ENCODE measurements at places on chromosomes 3 and 15. TPM values are rescaled to one million over a fixed set of nuclear protein-coding genes. Genes with fewer than 3 reads are reported as not detected.
A peak's percentile ranks its signal among the peaks of the same experiment; 100 is the strongest.

GRCh38 chr15:81809543-81809942, 236.3 kb downstream of the MEX3B start:
- no peak for ATAC-seq

DNA sequence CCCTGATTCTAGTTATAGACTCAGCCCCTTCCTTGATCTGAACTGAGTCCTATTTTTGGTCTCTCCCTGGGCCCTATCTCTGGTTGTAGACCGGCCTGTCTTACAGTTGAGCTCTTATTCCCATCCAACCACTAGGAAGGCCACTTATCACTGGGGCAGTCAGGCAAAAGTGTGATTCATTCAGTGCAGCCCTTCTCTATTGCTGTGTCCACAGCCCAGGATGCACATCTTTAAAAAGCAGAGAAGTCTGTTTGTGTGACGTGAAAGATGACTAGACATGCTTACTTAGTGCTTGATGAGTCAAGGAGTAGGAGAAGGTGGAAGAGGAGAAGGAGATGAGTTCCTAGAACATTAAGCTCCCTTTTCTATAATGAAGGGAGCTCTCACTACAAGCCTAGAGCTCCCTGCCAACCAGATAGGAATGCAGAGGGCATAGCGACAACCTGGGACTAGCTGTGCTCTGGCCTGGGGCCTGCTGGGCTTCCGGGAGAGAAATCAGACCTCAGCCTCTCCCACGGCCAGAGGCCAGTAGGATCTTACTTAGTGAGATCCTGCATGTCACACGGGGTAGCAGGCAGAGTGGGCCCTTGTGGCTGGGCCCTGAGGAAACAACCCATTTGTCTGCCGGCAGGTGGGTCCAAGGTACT, 25.7 kb downstream of the INSYN1 start:
- peak; percentile 73 for ATAC-seq

DNA sequence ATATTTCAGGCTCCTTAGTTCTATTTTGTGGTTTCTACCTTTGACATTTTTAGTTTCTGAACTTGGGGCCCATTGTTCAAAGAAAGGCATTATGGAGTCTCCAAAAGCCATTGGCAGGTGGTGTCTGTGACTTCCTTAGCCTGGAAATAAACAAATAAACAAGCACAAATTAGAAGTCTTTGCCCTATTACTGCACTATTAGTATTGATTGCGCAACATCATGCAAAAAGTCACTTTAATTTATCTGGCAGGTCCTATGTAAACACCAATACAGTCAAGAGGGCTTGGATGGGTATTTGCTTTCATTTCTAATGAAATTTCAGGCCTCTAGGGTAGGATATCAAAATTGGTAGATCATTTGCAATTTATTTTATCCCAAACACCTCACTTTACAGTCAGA, 85.6 kb downstream of the LPP start:
- no peak for ATAC-seq

TMEM212 gene
- total RNA-seq = not detected

DNA sequence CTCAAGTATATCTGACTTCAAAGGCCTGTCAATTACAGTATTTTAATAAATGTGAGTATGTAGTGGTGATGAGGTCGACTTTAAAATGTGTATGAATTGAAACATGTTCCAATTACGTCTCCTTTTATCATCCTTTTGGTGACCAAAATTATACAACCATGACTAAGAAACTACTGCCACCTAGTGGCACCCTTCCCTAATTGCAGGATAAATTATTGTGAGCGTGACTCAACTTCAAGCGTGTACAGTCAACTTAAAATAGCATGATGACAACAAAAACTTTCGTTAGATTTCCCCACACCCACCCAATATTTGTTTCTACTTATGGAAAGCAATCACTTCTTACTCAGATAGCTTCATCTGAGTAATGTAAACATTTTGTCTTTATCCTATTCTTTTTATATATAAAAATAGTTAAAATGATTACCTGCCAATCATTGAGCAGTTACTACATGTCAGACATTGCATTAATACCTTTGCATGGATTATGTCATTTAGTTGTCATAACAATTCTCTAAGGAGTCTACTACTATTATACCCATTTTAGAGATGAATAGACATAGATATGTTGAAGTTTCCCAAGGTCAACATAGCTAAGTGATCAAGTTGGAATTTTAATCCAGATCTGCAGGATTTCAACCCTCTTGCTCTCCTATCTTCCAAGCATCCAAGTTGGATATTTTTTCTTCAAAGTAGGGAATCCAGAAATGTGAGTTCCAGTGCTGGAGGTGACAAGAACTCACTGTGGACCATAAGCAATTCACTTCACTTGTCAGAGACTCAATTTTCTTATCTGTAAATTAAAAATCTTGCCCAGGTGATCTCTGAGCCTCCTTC, 106.0 kb downstream of the MEX3B start:
- peak; percentile 37 for ATAC-seq

DNA sequence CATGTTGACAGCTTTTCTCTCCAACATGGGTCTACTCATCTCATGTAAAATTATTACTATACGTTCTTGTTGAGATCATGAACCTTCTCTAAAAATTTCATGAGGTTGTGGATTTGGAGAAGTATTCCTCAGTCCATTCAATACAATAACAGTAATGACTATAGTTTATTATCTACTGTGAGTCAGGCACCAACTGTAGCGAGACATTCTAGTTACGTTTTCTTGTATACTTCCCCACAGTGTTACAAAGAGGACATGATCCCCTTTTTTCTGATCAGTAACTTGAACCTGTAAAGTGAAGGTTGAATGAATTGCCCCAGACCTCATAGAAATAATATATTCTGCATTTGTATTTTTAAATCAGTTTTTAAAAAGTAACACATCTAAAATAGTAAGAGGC, 76.4 kb downstream of the AKAP13 start:
- ATAC-seq = no peak

ST6GAL1 gene
- 16.5 TPM for total RNA-seq

- no peak for ATAC-seq
These were observed 41.6 kb downstream of the NR2C2 start for GRCh38 chr3:14988988-14989394.

MYO5C gene
- total RNA-seq = 0.36 TPM

GRCh38 chr3:193774272-193774915, 181.4 kb downstream of the OPA1 start:
- ATAC-seq = no peak

- no peak for ATAC-seq
These were observed 26.3 kb downstream of the TLNRD1 start for GRCh38 chr15:81026836-81027599.

GRCh38 chr3:178392511-178392926, 143.7 kb upstream of the KCNMB2 start:
- no peak for ATAC-seq

GRCh38 chr15:20356444-20356910, 185.1 kb downstream of the GOLGA6L6 start:
- ATAC-seq = peak; percentile 42

INAFM2 gene
- total RNA-seq = 16.1 TPM

PTX3 gene
- total RNA-seq = 3.6 TPM

DNA sequence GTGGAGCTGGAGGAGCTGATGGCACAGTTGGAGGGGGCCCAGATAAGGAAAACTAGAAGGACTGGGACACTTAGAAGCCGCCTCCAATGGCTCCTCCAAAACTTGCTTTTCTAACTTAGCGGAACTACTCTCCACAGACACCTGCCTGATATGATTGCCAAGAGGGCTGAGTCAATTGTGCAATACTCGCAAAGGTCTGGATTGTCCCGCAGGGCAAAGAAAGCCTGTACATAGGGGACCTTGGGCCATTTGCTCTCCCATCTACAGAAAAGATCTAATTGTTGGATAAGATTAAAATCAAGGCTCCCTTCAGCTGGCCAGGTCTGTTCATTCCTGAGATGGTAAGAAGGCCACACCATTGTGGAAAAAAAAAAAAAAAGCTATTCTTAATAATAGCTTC, 69.7 kb upstream of the ATP11B start:
- no peak for ATAC-seq

DNA sequence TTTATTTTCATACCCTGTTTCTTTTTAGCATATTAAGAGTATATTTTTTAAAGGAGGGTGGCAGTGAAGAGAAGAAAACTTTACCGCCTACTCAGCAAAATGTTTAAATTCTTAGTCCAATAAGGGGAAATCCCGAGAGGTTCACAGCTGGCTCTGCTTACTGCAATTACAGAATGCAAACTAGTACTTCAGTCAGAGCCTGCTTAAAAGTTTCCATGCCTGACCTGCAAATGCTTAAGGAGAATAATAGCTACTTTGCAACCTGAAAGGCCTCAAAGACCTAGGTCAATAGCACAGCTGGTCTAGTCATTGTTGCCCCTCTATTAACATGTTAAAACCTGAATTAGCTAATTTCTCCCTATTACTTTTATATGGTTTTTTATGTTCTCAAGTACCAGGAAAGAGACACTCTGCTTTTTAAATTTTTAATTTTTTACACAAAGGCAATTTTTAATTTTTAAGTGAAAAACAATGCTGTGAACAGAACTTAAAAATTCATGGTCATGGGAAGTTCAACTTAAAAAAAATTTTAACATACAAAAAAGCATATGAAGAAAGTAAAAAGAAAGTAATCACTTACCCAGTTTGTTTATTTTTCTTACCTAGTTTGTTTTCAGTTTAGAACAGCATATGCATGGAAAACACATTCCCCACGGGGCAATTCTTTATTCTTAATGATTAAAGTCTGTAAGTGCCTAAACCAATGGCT, 79.2 kb downstream of the P3H2 start:
- ATAC-seq = no peak

DNA sequence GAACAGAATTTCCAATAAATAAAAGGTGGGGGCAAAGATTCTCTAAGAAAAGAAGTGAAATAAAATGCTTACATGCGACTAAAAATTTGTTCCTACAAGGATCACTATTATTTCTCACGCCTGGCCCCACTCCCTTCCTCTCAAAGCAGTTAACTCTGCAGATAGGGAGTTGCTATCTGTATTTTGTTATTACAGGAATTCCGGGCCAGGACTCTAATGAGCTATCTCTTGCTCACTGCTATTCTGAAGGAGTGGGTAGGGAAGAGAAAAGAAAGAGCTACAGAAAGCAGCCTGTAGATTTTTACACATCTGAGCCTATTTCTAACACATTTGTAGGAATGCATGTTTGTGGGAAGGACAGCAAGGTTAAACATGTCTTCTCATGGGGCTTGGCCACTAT, 140.4 kb downstream of the PCCB start:
- ATAC-seq = no peak

DNA sequence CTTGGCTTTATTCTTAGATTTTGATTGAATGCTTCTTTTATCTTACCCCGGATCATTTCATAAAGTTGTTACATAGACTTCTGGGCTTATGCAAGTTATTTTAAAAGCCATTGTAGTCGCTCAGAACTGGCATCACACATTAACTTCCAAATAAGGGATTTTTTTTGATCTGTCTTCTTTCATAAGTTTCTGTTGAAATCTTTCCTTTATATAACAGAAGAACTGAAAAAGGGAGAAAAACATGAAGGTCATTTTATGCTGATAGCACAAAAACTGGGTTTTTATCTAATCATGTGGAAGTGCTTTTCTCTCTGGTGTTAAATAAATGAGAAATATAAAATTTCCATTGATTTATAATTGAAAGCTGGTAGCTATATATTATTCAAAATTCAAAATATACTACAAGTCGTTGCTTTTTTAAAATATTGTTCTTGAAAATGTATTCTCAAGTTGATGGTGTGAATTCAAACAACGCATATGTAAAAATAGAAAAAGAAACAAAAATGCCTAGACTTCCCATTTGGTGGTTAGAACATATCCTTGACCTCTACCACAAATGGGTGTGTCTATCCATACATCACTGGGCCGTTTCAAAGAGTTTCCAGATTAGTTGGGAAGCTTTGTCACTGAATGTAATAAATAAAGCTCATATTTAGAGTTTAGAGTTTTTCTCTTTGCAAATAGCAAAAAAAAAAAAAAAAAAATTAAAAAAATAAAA, 258.3 kb upstream of the ZPLD1 start:
- ATAC-seq = no peak

DNA sequence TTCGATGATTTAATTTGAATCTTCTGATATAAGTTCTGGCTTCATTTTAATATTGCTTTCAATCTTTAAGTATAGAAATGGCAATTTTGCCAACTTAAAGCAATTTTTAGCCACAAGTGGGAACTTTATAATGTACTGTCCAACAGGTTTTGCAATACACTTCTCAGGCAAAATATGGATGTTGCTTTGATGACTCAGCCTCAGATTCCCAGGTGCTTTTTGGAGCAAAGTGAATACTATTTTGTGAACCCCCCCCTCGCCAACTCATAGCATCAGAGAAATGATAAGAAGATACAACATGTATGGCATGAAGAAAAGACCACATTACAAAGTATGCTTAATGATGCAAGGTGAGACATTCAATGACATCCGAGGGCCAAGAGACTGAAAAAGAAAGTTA, 158.1 kb downstream of the GABRB3 start:
- ATAC-seq = no peak

TUBGCP4 gene
- 11.3 TPM for total RNA-seq

DNA sequence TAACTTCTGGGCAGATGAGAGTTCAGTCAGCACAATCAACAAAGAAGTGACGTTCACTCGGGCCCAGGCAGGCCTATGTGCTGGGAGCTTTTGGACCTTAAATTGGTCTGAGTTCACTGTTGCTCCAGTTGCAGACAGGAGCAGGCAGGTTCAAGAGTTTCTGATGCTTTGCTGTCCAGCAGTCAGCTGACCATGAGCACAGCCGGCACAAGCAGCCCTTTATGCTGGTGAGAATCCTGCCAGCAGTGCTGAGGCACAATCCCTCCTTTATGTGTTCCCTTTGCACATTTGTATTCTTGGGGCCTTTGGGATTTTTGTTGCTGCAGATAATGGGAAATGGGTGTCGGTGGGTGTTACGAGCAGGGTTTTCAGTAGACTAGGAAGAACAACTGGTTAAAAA, 81.2 kb upstream of the GOLGA8J start:
- peak; percentile 88 for ATAC-seq

GRCh38 chr3:114554731-114555130, 260.9 kb downstream of the TIGIT start:
- ATAC-seq = no peak

DNA sequence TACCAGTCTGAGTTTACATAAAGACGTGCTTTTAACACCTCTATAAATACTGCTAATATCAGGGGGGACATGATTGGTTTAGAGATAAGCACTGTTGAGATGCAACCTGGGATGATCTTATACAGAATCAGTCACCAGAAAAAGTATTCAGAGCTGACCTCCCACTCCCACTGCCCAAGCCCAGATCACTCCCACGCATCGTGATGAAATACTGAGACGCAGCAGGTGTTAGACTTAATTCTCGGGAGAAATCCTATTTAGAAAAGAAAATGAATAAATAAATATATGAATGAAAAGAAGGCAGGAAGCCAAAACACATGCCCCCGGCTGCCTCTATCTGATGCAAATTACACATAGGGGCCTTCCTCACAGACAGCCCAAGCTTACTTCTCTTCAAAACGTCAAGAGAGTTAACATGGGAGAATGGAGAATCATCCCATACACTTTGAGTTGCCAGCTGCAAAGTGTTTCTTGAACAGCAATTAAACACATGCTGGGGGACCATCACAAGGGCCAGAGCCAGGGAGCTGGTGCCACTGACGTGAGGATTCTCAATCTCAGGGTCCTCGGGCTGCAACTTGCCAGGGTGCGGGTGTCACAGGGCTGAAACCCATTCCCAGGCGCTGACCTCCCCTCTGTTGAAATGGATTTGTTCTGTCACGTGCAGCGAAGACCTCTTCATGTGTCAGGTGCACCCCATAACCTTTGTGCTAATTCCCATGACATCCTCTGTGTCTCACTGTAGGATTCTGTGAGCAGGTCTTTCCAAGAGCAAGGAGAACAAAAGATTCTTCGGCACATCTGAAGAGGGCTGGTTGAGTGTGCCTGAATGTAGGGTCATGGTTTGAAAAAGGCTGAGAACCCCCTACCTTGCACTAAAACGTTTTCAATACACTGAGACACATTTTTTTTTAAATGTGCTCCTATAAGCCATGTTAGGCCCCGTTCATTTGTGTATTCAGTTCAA, 764.2 kb upstream of the ARRDC4 start:
- peak; percentile 43 for ATAC-seq

- ATAC-seq = no peak
These were observed 176.7 kb downstream of the CHL1 start for GRCh38 chr3:373193-373779.

Measured in motor neuron (in vitro differentiated cells).